ENCODE measurements at places on chromosomes 2 and 18.

DNA sequence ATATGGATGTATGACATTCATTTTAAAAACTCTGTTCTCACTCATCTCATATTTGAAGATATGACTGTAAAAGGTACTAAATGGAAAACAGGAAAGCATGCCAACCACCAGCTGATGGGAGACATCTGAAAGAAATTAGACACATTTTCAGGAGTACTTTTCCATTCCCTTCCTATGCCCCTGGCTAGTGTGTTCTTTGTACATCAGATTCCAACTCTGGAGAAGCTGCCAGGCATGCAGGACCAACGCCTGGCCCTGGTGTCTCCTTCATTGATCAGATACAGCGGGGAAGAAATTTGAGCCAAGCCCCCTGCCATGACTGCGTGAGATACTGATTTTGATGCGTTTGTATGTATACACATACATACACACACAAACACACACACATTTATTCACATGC is 599.0 kb upstream of the SYT4 start:
- DNase-seq = no peak

DNA sequence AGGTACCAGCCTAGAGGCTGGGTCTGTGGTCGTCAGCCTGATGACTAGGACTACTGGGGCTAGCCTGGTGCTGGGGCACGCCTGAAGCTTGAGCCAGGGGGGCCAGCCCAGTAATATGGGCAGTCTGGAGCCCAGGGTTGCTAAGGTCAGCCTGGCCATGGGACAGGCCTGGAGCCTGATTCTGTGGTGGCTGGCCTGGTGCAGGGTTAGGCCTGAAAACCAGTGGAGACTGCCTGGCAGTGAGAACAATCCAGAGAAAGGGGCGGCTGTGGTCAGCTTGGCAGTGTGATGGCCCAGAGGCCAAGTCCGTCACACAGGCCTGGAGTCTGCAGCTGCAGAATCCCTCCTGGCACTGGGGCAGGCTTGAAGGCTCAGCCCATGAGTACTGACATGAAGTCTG is 445.8 kb downstream of the SATB2 start:
- no peak for DNase-seq

- no peak for DNase-seq
These were observed 27.0 kb upstream of the THUMPD2 start for GRCh38 chr2:39805936-39806608.

DNA sequence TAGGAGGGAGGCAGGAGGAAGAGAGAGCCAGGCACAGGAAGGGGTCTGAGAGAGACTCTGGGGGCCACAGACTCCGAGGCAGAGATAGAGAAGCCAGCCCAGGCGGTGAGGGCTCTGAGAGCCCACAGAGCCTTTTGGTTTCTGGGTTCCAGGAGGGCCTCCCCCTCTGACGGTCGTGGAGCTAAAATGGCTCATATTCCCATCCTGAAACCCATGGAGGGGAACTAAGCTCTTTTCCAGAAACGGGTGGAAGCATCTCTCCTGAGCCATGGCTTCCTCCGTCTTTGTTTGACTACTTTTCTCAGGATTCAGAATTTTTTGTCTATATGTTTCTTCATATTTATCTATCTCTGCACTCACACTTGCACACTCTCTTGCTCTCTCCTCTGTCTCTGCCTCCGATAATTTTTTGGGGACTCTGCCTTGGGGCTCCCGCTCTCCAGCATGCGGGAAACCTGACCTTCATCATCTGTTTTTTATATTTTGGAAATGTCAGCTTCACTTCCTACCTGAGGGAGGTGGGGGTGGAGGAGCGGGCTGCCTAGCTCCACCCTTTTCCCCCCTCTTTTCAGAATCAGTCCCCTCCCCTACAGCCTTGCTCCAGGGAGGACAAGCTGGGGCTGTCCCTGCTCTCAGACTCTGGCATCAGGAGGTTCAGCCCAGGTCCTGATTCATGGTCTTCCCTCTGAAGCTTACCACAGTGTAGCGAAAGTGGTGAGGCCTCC is 5.0 kb upstream of the PKDCC start:
- DNase-seq = no peak

DNA sequence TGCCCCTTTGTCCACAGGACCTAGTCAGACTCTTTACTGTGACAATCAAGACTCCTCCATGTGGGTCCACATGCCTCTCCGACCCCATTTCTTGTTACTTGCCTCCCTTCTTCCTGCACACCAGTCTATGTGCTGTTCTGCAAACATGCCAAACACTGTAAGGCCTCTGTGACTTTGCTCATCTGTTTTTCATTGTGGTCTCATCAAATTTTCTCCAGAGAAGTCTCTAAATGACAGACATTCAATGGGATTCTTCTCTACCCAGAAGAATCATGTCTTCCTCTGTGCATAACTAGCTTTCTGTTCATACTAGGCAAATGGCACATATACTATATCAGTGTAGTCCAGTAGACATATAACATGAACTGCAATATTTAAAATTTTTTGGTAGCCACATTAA is 43.0 kb upstream of the KCNE4 start:
- DNase-seq = no peak

- DNase-seq = no peak
These were observed 67.9 kb upstream of the GLS start for GRCh38 chr2:190812506-190813294.

- no peak for DNase-seq
These were observed 14.5 kb downstream of the GPC1 start for GRCh38 chr2:240449764-240450531.

GRCh38 chr2:873651-874580 is 76.7 kb upstream of the SNTG2 start:
- no peak for DNase-seq

DNA sequence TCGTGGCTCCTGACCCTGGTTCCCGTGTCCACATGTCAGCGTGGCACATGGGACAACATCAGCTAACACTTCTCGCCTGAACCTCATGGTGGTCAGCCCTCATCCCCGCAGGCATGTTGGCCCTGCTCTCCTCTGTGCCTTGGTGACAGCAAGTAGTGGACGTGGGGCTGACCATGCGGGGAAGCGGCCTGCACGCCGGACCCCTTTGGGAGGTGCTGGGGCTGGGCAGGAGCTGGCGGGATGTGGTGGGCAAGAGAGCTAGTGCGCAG is 249.5 kb downstream of the TWIST2 start:
- no peak for DNase-seq

- peak; percentile 6 for DNase-seq
These were observed at the start of gene TCF7L1 for GRCh38 chr2:85132834-85133637. Gene TCF7L1 (plus strand): TSS chr2:85133392. CDS start chr2:85133685, 293 bp downstream.

DNA sequence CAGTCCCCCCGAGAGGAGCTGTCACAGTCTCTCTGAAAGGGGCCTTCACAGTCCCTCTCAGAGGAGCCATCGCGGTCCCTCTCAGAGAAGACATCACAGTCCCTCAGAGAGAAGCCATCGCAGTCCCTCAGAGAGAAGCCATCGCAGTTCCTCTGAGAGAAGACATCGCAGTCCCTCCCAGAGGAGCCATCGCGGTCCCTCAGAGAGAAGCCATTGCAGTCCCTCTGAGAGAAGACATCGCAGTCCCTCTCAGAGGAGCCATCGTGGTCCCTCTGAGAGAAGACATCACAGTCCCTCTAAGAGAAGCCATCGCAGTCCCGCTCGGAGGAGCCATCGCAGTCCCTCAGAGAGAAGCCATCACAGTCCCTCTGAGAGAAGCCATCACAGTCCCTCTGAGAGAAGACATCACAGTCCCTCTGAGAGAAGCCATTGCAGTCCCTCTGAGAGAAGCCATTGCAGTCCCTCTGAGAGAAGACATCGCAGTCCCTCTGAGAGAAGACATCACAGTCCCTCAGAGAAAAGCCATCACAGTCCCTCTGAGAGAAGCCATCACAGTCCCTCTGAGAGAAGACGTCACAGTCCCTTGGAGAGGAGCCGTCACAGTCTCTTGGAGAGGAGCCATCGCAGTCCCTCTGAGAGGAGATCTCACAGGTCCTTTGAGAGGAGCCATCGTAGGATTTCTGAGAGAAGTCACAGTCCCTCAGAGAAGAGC is 1.3 kb upstream of the ZNF512 start:
- DNase-seq = no peak

DNA sequence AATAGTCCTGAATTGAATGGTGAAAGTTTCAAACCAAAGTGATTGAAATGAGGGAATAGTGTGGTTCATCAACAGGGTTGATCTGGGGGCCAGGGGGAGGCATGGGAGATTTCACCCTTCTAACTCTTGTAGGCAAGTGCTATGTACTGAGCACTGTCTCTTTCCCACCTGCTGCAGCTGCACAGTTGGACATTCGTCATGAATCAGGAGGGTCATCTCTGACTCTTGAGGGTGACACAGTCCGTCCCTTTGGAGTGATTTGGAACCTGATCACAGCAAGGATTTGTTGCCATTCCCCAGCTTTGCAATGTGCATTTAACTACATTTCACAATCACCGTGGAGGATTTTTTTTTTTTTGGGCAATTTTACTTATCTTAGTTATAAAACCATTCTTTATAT is 224.6 kb downstream of the PHLPP1 start:
- no peak for DNase-seq

DNA sequence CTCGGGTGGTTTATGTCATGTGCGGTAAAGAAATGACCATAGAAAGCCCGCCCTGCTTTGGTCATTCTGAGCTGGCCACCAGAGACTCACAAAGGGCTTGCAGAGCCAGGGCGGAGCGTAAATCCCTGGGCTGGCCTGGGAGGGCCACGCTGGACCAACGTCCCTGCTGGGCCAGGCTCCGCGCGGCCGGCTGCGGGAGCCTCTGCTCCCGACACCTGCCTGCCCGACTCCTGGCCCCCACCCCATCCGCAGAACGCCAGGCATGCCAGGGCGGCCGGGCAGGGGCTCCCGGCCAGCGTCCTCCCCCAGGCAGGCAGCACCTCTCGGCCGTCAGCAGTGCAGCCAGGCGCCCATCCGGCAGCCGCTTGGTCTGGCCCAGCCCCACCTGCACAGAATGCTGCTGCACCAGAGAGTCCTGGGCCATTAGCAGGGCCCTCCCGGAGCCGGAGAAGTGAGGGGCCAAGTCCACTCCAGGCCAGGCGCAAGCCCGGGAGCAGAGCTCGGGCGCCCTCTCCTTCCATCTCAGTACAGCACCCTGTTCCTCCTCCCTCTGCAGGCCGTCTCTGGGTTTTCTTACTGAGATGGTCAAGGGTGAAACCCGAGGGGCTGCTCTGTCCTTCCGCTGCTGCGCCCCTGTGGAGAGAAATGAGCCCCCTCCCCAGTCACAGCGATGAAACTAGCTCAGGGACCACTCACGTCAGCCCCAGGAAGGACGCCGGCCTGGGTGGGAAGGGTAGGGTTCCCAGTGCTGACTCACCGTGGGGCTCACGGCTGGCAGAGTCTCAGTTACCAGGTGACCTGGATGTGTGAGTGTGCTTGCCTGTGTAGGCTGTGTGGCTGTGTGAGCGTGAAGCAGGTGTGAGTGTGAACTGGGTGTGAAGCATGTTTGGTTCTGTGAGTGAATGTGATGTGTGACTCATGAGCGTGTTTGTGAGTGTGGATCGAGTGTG is 83.3 kb downstream of the PTGR3 start:
- no peak for DNase-seq

DNA sequence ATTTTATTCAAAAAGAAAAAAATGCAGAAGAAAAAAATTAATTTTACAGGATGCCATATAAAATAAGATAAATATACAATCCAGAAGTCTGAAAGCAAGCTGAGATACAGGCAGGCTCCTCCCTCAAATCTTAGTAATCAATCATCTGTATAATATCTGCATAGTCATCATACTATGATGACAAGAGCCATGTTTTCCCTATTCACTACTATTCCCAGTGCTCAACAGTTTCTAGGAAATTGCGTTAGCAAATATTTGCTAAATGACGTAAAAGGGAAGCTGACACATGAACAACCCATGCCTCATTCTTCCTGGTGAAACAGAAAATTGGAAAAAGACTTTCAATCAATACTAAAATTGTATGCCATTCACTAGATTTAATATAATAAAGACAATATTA is 793.2 kb downstream of the SUCLG1 start:
- no peak for DNase-seq

GRCh38 chr2:179253226-179253625 is 11.4 kb downstream of the SESTD1 start:
- DNase-seq = no peak

DNA sequence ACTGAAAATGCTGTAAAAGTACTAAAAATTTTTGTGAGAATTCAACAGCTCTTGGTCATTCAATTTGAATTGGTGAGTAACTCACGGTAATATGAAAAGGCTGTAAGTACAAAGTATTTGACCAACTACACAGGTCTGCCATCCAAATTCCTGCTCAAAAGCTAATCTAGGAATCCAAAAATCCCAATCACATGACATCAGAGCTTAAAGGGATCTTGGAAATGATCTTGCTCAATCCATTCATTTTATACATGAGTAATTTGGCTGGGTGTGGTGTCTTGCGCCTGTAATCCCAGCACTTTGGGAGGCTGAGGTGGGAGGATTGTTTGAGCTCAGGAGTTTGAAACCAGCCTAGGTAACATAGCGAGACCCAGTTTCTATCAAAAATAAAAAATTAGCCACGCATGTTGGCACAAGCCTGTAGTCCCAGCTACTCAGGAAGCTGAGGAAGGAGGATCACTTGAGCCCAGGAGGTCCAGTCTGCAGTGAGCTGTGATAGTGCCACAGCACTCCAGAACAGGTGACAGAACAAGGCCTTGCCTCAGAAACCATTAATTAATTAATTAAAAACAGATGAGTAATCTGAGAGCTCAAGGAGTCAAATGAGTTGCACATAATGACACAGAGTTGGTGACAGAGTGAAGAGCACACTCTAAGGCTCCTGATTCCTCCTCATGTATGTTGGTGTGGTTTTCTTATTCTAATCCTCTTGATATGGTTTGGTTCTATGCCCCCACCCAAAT is 19.8 kb downstream of the SPIRE1 start:
- DNase-seq = no peak

GRCh38 chr2:121256720-121257479 is 28.1 kb downstream of the TFCP2L1 start:
- no peak for DNase-seq

DNA sequence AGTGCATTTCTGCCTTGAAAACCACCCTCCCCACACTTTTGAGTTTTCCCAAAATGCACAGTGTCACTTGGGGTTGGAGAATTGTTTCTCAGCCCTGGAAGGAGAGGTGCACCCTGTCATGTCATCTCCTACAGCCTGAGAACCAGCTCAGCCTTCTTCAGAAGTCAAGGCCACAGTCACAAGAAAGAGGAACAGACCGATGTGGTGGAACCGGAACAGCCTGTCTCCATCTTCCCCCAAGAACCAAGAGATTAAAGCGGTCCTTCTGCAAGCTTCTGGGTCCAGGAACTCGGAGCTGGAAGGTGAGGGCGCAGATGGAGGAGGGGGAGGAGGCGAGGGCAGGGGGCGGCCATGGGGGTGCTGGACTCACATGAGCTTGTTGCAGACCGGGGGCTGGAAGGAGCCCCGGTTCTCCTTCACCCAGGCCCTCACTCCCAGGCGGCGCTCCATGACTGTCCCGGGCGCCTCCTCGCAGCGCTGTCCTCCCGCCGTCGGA is 248 bp downstream of the HAAO start:
- no peak for DNase-seq

- no peak for DNase-seq
These were observed 149.6 kb upstream of the APCDD1 start for GRCh38 chr18:10304853-10305252.

Measured in stimulated activated CD4-positive, alpha-beta T cell treated with anti-CD3 and anti-CD28 coated beads, TNF-alpha, amount 100 ng/mL, for 1 hour (primary cell).